ENCODE measurements at places on chromosomes 2 and 18. TPM values are rescaled to one million over a fixed set of nuclear protein-coding genes. Genes with fewer than 3 reads are reported as not detected.

DNA sequence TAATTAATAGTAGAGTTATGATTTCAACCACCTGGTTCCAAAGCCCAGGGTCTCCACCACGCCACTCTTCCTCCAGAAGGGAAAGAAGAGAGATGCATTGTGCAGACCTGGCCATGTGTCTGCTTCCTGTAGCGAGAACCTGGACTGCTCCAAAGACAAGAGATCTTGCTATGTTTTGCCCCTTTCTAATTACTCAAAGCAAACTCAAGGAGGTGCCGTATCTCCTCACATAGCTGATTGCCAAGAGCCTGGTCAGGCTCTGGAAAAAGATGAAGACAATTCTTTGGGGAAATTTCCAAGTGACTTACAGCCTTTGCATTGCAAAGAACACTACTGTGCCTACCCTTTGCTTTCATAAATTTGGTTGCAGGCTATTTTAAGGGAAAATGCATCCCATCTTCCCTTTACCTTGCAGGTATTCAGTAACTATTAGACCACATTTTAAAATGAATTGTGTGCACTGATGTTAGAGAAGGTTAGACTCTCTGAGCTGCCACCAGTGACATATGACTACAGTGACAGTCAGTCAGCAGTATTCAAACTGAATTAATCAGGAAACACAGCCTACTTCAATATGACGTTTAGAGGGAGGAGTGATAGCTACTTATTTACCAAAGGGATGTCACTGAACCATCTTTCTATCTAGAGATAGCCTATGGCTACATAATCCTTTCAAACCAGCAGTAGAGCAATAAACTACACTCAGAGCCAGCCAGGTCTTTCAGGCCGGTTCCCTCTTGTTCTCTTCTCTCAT, 842.1 kb upstream of the FANCL start:
- no peak for DNase-seq
- H3K4me1 ChIP-seq, result no peaks in the 10 kb centered on the region
- H3K27ac ChIP-seq, result no peak overlapping the region
- no peaks in the 10 kb centered on the region for H3K27me3 ChIP-seq

DNA sequence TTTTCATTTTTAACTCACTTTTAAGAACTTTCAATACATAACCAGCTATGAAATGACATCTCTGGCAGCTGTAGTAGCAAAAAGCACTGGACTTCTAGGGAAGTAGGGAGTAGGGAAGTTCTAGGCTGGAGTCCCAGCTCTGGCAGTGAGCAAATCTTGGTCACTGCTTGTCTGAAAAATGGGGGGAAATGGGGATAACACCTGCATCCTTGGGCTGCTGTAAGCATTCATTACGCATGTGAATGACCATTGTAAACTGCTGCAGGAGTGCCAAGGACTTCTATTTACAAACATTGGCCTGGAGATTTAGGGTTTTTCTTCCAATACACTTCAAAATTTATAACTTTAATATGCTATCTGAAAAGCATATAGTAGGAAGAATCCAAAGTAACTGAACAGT, 972 bp upstream of the MPP4 start:
- peaks cover 11% of the 10 kb centered on the region for H3K36me3 ChIP-seq
- no peak overlapping the region for H3K4me3 ChIP-seq
- no peaks in the 10 kb centered on the region for H3K4me1 ChIP-seq
- no peaks in the 10 kb centered on the region for H3K27me3 ChIP-seq
- DNase-seq, result no peak
- no peak overlapping the region for H3K27ac ChIP-seq

DNA sequence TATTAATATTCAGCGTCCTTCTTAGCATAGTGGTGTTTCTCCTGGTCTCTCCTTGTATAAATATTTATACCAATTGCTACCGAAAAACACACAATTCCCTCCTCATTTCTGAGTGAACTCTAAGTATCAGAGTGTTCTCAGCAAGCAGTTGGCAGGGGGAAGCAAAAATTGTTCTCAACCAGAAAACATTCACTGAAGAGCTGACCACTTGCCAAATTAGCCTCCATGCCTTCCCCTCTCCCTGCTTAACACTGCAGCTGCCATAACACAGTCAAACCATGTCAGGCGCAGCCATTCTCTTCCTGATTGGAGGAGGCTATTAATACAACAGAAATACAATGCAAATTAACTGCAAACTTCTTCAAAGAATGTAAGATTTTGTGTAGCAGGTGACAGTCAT, 105.0 kb downstream of the COL6A3 start:
- no peak overlapping the region for H3K27ac ChIP-seq
- H3K36me3 ChIP-seq, result no peaks in the 10 kb centered on the region
- peaks cover 12% of the 10 kb centered on the region for H3K27me3 ChIP-seq
- H3K4me3 ChIP-seq, result no peak overlapping the region

DNA sequence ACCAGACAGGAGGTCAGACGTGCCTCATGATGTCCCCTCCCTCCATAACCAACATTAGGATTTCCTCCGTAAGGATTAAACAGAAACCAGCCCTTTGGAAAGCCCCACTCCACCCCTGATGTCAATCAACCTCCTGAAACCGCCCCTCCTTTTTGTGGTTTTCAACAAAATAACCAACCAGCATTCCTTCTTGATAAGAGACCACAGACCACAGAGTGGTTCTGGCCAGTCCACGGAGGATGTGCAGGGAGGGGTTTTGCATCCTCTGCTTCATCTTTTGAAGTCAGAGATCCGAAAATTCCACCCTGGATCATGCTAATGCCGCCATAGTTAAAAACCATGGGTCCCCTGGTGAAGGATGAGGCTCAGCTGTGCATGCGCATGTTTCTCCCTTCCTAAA, 180.0 kb upstream of the CCDC150 start:
- H3K27me3 ChIP-seq, result peaks cover 18% of the 10 kb centered on the region
- H3K36me3 ChIP-seq, result no peaks in the 10 kb centered on the region
- H3K27ac ChIP-seq, result no peak overlapping the region
- DNase-seq, result no peak
- no peaks in the 10 kb centered on the region for H3K4me1 ChIP-seq

GRCh38 chr2:224881846-224882245, 160.4 kb downstream of the DOCK10 start:
- no peak overlapping the region for H3K27ac ChIP-seq
- H3K4me3 ChIP-seq, result no peak overlapping the region
- no peak for DNase-seq
- H3K36me3 ChIP-seq, result peaks cover 3% of the 10 kb centered on the region
- no peaks in the 10 kb centered on the region for H3K27me3 ChIP-seq
- H3K4me1 ChIP-seq, result peaks cover 4% of the 10 kb centered on the region

DNA sequence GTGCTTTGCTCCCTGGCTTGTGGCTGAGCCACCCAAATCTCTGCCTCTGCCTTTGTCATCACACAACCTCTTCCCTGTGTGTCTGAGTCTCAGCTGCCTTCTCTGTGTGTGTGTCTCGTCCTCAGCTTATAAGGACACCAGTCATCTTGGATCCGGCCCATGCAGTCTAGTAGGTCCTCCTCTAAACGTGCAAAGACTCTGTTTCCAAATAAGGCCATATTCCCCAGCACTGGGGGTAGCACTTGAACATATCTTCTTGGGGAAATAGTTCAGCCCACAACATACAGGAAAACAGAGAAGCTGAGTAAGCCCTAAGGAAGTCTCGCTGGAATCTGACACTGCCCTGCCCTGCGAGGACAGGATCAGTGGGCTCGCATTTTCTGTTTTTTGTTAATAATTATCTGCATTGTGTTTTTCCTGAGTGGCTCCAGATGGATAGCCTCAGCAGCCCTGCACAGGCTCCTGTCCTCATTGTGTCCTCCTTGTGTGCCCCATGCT, 42.1 kb downstream of the MTCL1 start:
- DNase-seq, result no peak
- no peaks in the 10 kb centered on the region for H3K36me3 ChIP-seq
- no peaks in the 10 kb centered on the region for H3K27me3 ChIP-seq
- H3K27ac ChIP-seq, result no peak overlapping the region
- H3K4me1 ChIP-seq, result peaks cover 23% of the 10 kb centered on the region

GRCh38 chr2:17208511-17208910, 309.7 kb downstream of the RAD51AP2 start:
- no peak overlapping the region for H3K4me3 ChIP-seq
- H3K27me3 ChIP-seq, result no peaks in the 10 kb centered on the region
- DNase-seq, result no peak
- no peak overlapping the region for H3K27ac ChIP-seq
- no peaks in the 10 kb centered on the region for H3K4me1 ChIP-seq

DNA sequence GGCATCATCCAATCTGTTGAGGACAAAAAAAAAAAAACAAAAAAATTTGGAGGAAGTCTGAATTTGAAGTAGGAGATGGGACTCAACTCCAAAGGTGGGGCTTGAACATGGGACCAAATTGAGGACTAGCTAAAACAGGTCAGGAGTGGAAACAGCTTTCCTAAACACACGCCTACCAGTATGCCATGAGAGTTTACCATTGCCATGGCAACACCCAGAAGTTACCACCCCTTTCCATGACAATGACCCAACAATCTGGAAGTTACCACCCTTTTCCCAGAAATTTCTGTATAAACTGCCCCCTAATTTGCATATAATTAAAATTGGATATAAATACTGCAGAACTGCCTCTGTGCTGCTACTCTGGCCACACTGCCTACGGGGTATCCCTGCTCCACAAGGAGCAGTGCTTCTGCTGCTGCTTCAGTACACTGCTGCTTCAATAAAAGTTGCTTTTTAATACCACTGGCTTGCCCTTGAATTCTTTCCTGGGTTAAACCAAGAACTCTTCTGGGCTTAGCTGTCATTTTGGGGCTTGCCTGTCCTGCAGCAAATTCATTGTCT, 73.3 kb upstream of the FSIP2 start:
- no peak overlapping the region for H3K4me3 ChIP-seq
- no peaks in the 10 kb centered on the region for H3K4me1 ChIP-seq
- H3K27me3 ChIP-seq, result no peaks in the 10 kb centered on the region
- H3K27ac ChIP-seq, result no peak overlapping the region

FMNL2 gene
- total RNA-seq, result 0.96 TPM

DNA sequence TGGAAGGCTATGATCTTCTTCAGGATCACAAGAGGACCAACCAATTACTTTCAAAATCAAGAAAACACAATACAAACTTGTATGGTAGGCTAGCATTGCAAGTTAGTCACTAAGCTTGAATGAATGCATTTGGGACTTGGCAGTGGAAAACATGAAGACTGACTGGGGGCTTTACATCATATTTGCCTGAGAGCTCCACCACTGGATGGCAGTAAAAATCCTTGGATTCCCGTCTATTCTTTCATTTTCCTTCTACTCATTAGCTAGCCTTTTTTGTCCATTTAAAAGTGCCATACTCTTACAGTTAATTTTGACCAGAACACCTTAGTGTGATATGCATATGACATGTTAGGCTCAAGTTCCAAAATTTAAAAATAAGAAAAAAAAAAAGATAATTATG, 63.5 kb upstream of the RASGRP3 start:
- DNase-seq, result no peak
- no peak overlapping the region for H3K27ac ChIP-seq

UPP2 gene
- total RNA-seq, result not detected

GRCh38 chr2:165573534-165574461, 104.3 kb downstream of the CSRNP3 start:
- H3K4me3 ChIP-seq, result no peak overlapping the region
- no peaks in the 10 kb centered on the region for H3K4me1 ChIP-seq
- no peaks in the 10 kb centered on the region for H3K36me3 ChIP-seq
- H3K27me3 ChIP-seq, result peaks cover 3% of the 10 kb centered on the region
- no peak overlapping the region for H3K27ac ChIP-seq

SOCS6 gene
- total RNA-seq, result 1.3 TPM

- peaks cover 5% of the 10 kb centered on the region for H3K4me1 ChIP-seq
- no peak overlapping the region for H3K27ac ChIP-seq
- DNase-seq, result no peak
Measured at GRCh38 chr2:223967981-223968380, 10.7 kb downstream of the MRPL44 start.

DNA sequence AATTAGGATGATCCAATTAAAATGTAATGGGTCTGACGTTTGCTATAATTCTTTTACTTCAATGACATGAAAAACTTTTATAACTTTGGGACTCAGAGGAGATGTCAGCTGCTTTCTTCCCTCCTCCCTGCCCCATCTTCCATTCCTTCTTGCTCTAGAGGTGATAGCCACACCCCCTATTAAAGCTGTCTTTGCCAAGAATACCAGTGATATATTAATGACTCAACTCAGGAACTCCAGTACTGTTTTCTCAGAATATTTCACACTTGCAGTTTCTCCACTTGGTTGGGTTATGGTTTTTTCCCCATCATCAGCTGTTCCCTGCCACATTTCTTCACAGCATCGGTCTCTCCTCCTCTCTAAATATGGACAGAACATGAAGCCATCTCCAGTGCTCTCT, 184.0 kb downstream of the KCNE4 start:
- DNase-seq, result no peak
- H3K36me3 ChIP-seq, result no peaks in the 10 kb centered on the region
- H3K4me3 ChIP-seq, result no peak overlapping the region
- no peaks in the 10 kb centered on the region for H3K4me1 ChIP-seq

GRCh38 chr18:23971666-23972230, 42.8 kb upstream of the TTC39C start:
- H3K36me3 ChIP-seq, result no peaks in the 10 kb centered on the region
- H3K4me3 ChIP-seq, result no peak overlapping the region
- DNase-seq, result no peak
- peak overlapping the region; percentile 81 for H3K27ac ChIP-seq

ERBB4 gene
- total RNA-seq, result not detected

DNA sequence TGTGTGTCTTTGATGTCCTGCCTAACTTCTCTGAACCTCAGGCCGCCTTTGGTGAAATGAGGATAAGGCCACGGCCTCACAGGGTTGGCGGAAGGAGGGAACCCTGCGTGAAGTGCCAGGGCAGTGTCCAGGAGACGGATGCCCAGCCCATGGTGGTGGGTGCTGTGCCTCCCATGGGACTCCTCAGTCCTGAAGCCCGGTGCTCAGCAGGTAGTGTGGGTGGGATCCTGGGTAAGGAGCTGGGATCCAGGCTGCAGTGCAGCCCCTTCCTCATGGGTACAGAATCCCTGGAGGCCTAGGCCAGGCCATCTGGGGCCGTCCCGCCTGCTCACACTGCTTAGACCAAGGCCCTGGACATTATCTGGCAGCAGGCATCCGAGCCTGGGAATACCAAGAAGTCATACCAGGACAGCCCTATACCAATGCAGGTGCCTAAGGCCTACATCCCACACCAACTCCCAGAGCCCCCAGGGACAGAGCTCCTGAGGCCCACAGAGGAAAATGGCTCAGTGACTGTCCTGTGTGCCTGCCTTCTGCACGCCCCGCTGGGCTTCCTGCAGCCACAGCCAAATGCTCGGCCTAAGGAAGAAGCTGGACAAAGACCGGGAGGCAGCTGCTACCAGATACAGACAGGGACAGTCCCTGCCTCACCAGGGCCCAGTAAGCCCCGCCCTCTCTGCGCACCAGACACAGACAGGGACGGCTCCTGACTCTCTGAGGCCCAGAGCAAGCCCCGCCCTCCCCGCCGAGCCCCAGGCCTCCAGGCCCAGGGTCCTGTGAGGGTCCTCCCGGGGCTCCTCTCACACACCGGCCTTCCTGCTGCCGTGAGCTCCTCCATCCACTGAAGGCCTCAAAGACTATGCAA, 78.0 kb downstream of the NDUFA10 start:
- H3K4me1 ChIP-seq, result peaks cover 3% of the 10 kb centered on the region
- H3K27me3 ChIP-seq, result no peaks in the 10 kb centered on the region
- peaks cover 3% of the 10 kb centered on the region for H3K36me3 ChIP-seq
- no peak for DNase-seq
- no peak overlapping the region for H3K4me3 ChIP-seq
- no peak overlapping the region for H3K27ac ChIP-seq

PLEK gene
- total RNA-seq, result 24.6 TPM
